ENCODE measurements at places on chromosomes 4 and X.

DNA sequence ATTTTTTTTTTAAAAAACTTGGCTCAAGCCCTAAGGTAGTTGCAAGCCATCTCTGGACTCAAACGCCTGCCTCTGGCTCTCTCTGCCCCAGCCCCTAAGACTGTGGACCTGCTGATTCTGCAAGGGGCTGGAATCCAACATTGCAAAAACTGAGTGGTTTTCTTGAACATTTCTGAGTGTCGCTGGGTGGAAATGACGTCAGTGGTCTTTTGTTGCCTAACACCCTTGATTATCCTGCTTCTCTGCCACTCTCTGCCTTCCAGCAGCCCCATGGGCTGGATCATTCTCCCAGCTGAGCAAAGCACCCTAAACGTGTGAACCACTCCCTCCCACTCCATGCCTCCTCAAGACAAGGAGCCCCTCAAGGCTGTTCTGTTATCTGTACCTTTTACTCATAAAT, 16.6 kb downstream of the BST1 start:
- no peak for DNase-seq

GRCh38 chr4:98614662-98615061, 43.7 kb downstream of the TSPAN5 start:
- DNase-seq, result no peak

- no peak for DNase-seq
Observed at GRCh38 chr4:149403081-149403480, 412.6 kb downstream of the IQCM start.

DNA sequence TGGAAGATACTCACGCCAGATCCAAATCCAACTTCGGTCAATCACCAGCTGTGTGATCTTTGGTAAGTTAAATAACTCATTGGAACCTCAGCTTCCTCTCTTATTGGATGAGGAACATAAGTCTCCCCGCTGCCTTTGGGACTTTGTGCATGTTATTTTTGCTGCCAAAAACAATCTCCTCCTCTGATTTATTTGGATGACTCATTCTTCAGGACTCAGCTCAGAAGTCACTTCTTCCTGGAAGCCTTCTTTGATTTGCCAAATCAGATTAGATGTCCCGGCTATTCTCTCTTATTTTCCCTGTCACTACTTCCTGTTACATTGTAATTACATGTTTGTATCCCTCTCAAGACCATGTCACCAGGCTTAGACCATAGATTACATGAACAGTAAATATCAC, 138.0 kb upstream of the BOD1L1 start:
- DNase-seq, result no peak

GRCh38 chrX:155434906-155435743, 23.3 kb downstream of the F8A3 start:
- no peak for DNase-seq

DNA sequence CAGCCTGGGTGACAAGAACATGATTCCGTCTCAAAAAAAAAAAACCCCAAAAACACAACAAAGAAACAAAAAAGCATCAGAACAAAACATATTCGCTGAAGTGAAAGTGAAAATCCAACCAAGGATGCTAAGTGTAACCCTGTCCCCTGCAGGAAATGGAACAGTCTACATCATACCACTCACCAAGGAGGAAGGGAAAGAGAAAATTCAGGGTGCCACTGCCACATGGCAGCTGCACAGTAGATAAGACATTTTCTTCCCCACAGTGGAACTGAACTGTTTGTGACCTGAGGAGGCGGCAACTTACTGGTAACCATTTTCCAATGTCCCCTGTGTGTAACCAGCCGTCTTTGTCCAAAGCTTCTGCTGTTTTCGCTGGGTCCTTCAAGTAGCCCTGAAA, 28.2 kb upstream of the CENPU start:
- no peak for DNase-seq

DNA sequence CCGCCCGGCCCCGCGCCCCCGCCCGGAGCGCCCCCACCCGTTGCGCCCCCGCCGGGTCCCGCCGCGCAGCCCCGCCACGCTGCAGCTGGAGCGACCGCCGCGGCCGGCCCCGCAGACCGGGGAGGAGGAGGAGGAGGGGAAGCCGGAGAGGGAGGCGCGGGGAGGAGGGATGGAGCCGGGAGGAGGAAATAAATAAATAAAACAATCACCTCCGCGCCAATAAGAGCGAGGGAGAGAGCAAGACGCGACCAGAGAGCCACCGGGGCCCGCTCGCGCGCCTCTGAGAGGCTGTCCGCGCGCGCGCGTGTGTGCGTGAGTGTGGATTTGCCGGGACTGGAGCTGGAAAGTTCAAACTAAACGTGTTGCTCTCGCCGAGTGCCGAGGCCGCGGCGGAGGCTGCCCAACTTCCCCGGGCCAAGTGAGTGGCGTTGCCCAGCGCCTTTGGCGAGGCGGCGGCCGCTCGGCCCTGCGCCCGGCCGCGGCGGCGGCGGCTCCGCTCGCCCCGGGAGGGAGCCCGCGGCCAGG, 2184.4 kb upstream of the TENM3 start:
- DNase-seq, result peak; percentile 25

DNA sequence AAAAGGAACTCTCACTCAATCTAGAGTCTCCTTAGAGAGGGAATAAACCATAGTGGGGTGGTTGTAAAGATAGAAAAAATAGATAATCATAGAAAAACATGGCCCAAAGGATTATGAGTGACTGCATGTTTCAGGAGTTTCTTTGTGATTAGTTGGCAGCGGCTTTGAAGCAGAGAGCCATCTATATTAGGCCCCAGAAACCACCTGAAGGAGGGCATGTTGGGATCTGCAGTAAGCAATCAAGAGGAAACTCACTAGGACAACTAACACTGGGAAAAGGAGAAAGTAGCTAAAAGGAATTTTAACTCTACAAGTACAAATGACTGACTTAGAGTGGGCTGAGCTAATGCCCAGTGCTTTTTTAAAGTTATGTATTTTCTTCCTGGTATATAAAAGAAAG, 269.2 kb upstream of the NRK start:
- no peak for DNase-seq

DNA sequence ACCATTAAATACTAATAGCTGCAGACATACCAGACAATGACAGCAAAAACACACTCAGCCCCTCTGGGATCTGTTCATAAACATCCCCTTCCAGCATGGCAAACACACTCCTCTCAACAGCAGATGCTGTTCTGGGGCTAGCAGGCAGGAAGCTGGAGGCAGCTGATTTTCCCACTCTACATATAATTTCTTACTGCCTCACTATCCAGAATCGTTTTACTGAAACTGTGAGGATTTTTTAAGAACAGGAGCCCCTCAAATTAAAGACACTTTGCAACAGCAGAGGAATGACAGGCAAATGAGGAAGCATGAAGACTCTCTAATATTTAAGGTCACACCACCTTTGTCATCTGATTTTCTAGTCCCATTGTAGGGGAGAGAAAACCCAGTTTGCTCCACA, 2.2 kb downstream of the MAPK10 start:
- no peak for DNase-seq

- peak; percentile 49 for DNase-seq
Observed at GRCh38 chrX:41559235-41560052, 112.3 kb downstream of the NYX start.
